ENCODE measurements at places on chromosomes 13 and 19.
A peak's percentile ranks its signal among the peaks of the same experiment; 100 is the strongest.

- DNase-seq = no peak
Measured at GRCh38 chr13:55682776-55683175, 1457.9 kb upstream of the PRR20A start.

GRCh38 chr13:80083853-80084676 is 256.9 kb downstream of the SPRY2 start:
- DNase-seq = no peak

- DNase-seq = no peak
Measured at GRCh38 chr13:79225487-79226232, 180.4 kb downstream of the RBM26 start.

- no peak for DNase-seq
Measured at GRCh38 chr13:59332966-59333365, 830.8 kb downstream of the DIAPH3 start.

DNA sequence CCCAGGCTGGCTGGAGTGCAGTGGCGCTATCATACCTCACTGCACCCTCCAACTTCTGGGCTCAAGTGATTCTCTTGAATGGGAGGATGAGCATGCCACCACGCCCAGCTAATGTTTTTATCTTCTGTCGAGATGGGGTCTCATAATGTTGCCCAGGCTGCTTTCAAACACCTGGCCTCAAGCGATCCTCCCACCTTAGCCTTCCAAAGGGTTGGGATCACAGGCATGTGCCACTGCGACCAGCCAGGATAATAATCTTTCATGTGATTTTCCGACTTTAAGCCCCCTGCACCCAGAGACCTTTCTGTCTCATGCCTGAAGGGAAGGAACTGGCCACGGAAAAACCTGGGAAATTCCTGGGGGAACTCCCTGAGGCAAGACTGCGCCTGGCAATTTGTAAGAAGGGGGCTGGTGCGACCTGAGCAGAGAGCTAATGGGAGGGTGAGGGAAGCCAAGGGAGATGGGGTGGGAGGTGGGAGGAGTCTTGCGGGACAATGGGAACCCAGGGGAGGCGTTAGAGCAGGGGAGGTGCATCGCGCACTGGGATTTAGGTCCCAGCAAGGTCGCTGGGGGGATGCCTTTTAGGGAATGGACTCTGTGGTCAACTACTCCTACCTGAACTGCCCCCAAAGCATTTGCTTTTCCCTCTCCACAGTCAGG is 1.2 kb upstream of the CCDC124 start:
- DNase-seq = no peak

GRCh38 chr13:114219392-114219791 is 15.3 kb upstream of the CDC16 start:
- no peak for DNase-seq

DNA sequence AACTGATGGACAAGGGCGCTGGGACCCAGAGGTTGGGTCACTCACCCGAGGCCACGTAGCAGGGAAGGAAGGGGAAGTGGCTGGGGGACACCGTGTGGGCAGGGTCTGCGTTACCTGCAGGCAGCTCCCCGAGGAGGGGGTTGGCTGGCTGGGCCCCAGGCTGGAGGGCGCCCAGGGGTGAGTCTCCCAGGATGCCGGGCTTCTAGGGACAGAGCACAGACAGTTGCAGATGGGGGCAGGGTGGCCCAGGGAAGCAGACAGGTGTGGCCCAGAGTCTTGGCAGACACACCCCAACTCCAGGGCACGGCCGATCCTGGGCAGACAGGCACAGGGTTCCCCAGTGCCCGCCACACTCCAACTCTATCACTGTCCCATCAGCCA is 5.6 kb upstream of the FDX2 start:
- DNase-seq = no peak

DNA sequence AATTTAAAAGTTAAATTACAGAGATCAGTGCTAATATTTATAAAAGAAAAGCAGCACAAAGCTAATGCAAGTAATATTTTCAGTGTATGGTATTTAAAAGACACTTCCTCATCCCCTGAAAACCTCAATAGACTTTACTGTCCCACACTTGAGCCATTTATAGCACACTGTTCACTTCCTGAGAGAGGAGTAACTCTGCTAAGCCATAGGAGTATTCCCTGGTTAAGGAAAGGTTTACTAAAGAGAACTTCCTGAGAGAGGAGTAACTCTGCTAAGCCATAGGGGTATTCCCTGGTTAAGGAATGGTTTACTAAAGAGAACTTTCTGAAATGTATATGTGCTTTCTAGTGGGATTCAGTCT is 159.4 kb downstream of the NHLRC3 start:
- DNase-seq = no peak

GRCh38 chr13:24152292-24153214 is 8.0 kb upstream of the SPATA13 start:
- DNase-seq = no peak

DNA sequence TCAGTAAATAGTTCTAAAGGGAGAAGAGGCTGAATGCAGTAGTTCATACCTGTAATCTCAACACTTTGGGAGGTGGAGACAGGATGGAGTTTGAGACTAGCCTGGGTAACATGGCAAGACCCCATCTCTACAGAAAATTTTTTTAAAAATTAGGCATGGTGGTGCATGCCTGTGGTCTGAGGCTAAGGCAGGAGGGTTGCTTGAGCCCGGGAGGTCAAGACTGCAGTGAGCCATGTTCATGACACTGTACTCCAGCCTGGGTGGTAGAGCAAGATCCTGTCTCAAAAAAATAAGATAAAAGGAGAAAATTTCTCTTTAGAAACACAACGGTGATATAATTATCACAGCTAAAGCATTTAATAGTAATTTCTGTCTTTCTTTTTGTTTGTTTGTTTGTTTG is 57.1 kb downstream of the SIPA1L3 start:
- no peak for DNase-seq

DNA sequence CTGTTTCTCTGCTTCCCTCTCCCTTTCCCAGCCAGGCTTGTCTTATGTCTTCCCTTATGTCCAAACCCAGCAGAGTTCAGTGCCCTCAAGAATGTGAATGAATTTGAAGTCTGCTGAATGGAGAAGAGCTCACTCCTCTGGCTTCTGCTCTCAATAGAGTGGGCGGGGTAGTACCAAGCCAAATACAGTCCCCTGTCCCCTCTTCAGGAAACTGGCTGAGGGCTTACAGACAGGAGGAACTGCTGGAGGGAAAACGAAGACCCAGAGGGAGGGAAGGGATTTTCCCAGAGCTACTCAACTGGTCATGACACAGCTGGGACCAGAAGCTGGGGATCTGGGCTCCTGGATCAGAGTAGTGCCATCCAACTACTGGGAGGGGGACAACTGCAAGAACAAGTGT is 32.9 kb upstream of the POU2F2 start:
- no peak for DNase-seq

- peak; percentile 93 for DNase-seq
Measured at GRCh38 chr19:2543463-2544442, 67.8 kb downstream of the GADD45B start.

DNA sequence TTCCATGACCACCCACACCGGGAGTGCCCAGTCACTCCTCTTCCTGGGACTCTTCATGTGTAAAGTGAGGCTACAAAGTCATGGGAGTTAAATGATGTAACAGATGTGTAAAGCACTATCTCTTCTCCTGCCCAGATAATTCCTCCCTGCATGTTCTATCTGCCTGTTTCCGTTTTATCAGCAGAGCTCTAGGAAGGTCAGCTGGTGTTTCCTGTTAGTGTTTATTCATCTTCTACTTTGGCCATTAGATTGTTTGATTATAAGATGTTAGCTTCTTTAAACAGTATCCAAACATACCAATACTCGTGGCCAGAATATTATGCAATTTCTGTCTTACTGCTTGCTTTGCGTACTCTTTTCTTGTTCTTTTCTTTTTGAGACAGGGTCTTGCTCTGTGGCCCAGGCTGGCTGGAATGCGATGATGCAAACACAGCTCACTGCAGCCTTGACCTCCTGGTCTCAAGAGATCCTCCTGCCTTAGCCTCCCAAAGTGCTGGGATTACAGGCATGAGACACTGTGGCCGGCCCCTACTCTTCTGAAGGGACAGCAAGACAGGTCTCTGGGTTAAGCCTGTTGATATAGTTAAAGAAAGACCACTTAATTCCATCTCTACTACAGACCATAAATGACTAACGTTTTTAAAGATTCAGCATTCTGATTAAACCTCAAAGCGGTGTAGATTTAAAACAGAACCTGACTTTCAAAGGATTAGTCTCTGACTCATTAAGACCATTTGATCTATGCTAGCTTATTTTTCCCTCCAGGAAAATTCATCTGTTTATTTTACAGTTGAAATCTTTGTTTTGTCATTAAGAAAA is 97.4 kb upstream of the AKAP11 start:
- DNase-seq = no peak

DNA sequence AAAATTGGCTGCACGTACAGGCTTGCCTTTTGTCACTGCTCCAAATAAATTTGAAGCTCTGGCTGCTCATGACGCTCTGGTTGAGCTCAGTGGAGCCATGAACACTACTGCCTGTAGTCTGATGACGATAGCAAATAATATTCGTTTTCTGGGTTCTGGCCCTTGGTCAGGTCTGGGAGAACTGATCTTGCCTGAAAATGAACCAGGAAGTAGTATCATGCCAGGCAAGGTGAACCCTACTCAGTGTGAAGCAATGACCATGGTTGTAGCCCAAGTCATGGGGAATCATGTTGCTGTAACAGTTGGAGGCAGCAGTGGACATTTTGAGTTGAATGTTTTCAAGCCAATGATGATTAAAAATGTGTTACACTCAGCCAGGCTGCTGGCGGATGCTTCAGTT is 16.1 kb upstream of the AKAP11 start:
- DNase-seq = no peak

GRCh38 chr13:52892925-52893324 is 44.5 kb upstream of the PCDH8 start:
- no peak for DNase-seq

DNA sequence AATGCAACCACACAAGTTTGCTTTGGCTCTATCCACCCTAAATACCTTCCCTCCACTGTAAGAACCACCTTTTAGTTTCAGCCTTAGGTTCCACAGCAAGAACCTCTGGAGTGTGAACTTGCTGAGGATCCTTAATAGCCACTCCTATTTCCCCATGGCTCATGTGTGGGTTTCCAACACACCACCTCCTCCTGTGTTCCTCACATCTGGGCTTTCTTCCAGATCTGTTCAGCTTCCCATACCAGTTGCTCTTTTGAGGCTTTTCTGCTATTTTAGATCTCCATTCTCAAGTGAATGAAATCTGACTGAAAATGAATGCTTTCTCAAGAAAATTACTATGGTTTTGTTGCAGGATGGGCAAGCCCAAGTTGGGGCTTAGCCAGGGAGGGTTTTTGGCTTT is 104.8 kb upstream of the MIR17HG start:
- DNase-seq = no peak

GRCh38 chr13:87669379-87669978 is 1.7 kb upstream of the SLITRK5 start:
- DNase-seq = no peak

GRCh38 chr13:75506018-75506417 is 24.0 kb upstream of the TBC1D4 start:
- DNase-seq = no peak

- DNase-seq = no peak
Measured at GRCh38 chr13:44726214-44726613, 150.1 kb upstream of the TSC22D1 start.

GRCh38 chr19:38878575-38879399 is 712 bp upstream of the RINL start:
- no peak for DNase-seq
